ENCODE measurements at places on chromosomes 7 and 10.

- DNase-seq, result no peak
Observed at GRCh38 chr10:70475661-70476060, 2.9 kb upstream of the PALD1 start.

- no peak for DNase-seq
Observed at GRCh38 chr10:5816170-5816569, 2.9 kb upstream of the GDI2 start.

DNA sequence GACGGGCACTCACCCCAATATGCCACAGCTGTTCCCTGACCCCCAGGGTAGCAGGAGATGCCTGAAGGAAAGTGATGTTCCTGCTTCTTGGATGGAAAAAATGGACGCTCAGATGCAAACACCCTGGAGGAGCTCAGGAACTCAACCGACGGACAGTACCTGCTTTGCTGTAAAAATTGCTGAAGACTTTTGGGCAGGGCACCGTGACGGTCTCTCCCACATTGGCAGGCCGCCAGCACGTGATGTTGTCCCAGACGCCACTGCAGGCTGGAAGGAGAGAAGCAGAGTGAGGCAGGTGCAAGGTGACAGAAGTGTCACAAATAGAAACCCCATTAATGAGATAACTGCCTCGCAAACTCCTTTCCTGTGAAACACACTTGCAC is 35.0 kb downstream of the VIPR2 start:
- peak; percentile 26 for DNase-seq

DNA sequence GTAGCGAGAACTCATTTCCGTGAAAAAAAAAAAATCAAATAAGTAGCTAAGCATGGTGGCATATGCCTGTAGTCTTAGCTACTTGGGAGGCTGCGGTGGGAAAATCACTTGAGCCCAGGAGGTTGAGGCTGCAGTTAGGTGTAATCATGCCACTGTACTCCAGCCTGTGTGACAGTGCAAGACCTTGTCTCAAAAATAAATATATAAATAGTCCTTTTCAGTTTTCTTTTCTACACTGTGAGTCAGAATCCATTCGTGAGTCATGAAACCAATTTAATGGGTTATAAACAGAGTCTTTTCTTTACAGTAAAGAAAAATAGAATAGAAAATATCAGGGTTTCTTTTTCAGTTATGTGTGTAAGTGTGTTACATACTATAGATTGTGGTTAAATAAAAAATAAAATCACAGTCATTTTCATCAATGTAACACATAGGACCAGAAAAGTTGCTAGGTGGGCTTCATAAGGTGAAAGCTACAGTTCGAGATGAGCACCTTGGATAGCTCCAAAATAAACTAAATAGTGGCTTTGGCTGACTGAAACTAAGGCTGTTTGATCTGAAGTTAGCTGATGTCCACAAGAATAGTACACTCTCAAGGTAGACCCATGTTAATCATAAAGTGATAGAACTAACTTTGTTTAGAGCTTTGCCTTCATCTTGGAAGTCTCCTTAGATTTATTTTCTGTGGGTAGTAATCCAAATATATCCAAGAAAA is 781.1 kb downstream of the GATA3 start:
- no peak for DNase-seq

DNA sequence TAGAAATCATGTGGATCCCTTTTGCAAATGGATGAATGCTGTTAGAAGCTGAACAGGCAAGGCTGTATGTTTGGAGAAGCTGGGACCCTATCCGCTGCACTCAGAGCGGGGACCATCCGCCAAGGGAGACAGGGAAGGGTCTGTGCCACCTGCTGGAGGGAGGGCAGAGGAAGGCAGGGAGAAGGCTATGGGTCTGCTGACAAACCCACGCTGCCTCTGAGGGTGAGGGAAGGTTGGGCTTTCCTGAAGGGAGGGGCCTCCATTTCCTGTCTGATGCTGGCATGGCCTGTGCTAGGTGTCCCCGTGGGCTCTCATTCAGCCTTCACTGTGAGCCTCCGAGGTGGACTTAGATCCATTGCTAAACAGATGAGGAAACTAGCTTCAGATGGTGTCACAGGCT is 5.3 kb upstream of the CRHR2 start:
- DNase-seq, result no peak

GRCh38 chr10:15515202-15515601 is 144.1 kb upstream of the FAM171A1 start:
- no peak for DNase-seq

Measured in NCI-H2171 (cell line).